ENCODE measurements at places on chromosomes 13 and 19.

GRCh38 chr19:24071078-24071477 lies 15.9 kb upstream of the ZNF254 start:
- no peak for ATAC-seq

- ATAC-seq = peak; percentile 45
Observed at GRCh38 chr19:19860756-19861390, 4.8 kb upstream of the ZNF253 start.

- no peak for ATAC-seq
Observed at GRCh38 chr13:27481766-27482165, 31.4 kb upstream of the MTIF3 start.

- ATAC-seq = no peak
Observed at GRCh38 chr19:22882797-22883196, 50.7 kb downstream of the ZNF723 start.

- no peak for ATAC-seq
Observed at GRCh38 chr19:19059837-19060611, 3.8 kb upstream of the SLC25A42 start.

DNA sequence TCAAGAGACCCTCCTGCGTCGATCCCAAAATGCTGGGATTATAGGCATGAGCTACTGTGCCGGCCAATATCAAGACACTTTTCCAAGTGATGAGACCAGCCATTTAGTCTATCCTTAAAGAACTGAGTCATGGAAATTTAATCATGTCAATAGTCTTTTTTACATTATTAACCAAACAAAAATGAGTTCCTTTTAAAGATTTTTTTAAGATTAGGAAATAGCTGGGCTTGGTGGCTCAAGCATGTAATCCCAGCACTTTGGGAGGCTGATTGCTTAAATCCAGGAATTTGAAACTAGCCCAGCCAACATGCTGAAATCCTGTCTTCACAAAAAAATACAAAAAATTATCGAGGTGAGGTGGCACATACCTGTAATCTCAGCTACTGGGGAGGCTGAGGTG lies 16.7 kb upstream of the ZNF564 start:
- ATAC-seq = no peak

- ATAC-seq = no peak
Observed at GRCh38 chr19:55459551-55459949, 1.9 kb downstream of the ISOC2 start.

- no peak for ATAC-seq
Observed at GRCh38 chr13:21528616-21529015, 69.5 kb upstream of the ZDHHC20 start.

DNA sequence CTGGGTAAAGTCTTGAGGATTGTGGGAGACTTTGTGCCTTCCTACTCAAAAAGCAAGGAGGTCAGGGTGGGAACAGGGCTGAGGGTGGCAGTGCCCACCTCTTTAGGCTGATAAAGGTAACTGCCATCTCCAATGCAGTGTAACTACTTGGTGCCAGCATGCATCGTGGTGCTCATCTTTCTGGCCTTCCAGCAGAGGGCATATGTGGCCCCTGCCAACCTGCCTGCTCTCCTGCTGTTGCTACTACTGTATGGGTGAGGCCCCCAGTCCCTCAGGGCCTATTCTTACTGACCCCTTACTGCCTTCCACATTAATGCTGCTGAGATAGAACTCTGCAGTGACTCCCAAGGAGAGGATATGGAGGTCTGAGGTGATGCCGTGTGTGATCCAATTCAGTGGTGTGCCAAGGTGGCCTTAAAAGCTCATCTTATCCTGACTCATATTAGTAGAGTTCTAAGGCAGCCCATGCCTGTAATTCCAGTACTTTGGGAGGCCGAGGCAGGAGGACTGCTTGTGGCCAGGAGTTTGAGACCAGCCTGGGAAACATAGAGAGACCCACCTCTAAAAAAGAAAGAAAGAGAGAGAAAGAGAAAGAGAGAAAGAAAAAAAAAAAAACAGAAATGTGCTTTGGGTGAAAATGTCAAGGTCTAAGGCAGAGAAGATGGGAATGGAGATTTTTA lies 9.7 kb upstream of the ARHGAP45 start:
- ATAC-seq = peak; percentile 92

GRCh38 chr19:57850553-57851017 lies 926 bp downstream of the ZNF587 start:
- ATAC-seq = no peak
